ENCODE measurements at places on chromosomes 7 and 10. TPM values are rescaled to one million over a fixed set of nuclear protein-coding genes. Genes with fewer than 3 reads are reported as not detected.

GRCh38 chr10:99125879-99126278 lies 109.8 kb downstream of the HPSE2 start:
- no peak for DNase-seq

DNA sequence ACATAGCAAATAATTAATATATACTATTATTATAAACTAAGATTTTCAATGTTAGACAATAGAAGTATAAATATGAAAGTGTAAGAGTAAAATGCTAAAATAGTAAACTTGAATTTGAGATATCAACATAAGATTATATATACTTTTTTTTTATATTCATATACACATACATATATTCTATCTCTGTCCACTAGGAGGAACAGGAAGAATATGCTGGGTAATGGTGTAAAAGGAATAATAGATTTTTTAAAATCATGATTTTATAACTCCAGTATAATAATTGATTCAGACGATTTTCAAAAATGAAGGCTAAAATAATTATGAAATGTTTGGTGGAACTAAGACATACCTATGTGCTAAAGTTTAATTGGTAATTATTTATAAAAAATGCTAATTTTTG lies 37.7 kb downstream of the AGMO start:
- DNase-seq, result no peak

- no peak for DNase-seq
Observed at GRCh38 chr10:72069751-72070526, 18.4 kb downstream of the SPOCK2 start.

DNA sequence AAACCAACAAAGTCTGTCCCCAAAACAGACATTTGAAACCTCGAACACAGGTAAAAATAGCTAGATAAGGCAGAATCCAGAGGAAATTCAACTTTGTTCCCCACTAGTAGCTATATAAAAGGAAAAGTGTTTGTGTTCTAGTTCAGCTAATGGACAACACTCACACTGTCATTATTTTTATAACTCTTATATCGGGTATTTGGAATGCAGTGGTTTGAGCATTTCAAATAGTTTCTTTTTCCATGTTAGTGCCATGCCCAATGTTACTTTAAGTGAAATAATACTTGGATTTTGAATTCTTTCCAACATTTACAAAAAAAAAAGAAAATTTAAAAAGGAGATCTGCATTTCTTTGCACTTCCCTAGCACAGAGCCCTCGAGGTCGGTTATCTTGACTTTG lies 213.6 kb downstream of the DOCK4 start:
- no peak for DNase-seq

DKK1 gene
- 44.7 TPM for total RNA-seq

HOXA4 gene
- 4.1 TPM for total RNA-seq
